Stimulated activated naive CD8-positive, alpha-beta T cell treated with anti-CD3 and anti-CD28 coated beads, Interleukin-15, Interleukin-2, amounts not matched to agents 100 U/mL and 50 U/mL, for 24 hours (primary cell): ENCODE measurements at places on chromosomes 7 and 10.

DNA sequence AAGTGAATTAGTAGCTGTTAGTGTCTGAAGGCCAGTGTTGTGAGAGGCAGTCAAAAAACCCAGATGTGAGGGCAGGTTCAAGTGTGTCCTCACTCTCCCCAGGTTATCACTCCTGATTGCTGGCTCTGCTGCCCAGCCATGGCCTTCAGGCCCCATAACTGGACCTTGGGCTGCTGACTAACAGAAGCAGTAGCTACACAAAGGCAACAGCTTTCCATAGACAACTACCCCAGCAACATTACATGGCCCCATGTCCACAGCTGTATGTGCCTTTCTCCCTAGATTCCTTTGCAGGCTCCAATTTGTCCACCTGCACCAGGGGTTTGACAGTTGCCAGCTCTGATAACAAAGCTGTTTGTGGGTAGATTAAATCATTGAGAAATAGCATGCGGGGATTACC lies 297.8 kb downstream of the ARL4A start:
- DNase-seq, result no peak

GRCh38 chr10:93991596-93992284 lies 2.0 kb upstream of the PLCE1 start:
- DNase-seq, result no peak

DNA sequence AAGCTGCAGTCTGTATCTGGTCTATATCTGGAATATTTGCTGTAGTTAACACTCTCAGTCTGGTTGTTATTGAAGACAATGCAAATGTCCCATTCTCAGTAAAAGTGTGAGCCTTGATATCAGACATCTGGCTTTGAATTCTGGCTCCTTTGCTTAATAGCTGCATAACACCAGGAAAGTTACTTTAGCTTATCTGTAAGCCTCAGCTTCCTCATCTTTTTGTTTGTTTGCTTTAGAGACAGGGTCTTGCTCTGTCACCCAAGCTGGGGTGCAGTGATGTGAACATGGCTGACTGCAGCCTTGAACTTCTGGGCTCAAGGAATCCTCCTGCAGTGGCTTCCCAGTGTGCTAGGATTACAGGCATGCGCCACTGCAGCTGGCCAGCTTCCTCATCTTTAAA lies 41.3 kb downstream of the CNNM2 start:
- DNase-seq, result no peak

DNA sequence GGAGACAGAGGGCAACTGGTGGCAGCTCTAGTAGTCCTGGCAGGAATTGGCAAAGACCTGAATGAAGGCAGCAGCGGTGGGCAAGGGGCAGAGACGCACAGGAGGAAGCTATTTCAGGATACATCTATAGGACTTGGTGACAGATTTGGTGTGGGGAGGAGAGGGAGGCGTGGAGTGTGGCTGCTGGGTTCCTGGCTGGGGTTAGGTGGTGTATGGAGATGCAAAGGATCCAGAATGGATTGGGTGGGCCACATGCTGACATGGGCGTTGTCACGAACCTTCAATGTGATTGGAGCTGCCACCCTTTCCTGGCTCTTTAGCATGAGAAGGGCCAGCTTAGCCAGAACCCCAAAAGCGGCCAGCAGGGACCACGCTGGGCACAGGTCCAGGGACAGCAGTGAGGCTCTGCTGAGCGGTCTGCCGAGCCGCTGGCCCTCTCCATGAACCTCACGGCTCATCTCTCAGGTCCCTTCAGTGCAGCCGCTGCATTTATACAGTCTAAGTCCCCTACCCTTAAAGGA lies 10.2 kb upstream of the ADCY1 start:
- no peak for DNase-seq

GRCh38 chr10:51117794-51118193 lies 43.5 kb downstream of the PRKG1 start:
- no peak for DNase-seq
